Urinary bladder (tissue), 4 donors: ENCODE measurements at places on chromosomes 4 and X. TPM values are rescaled to one million over a fixed set of nuclear protein-coding genes. Genes with fewer than 3 reads are reported as not detected.

SPACA5 gene
- not detected for polyA plus RNA-seq

TMSB15A gene
- 0.85 TPM for polyA plus RNA-seq

UBA6 gene
- polyA plus RNA-seq: 14.1 TPM

DNA sequence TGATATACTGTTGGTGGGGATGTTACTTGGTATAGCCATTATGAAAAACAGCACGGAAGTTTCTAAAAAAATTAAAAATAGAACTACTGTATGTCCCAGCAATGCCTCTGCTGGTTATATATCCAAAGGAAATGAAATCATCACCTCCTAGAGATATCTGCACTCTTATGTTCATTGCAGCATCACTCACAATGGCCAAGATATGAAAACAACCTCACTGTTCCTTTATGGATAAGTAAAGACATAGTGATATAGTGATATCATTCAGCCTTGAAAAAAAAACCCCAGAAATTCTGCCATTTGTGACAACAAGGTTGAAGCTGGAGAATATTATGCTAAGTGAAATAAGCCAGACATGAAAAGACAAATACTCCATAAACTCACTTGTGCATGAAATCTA lies 543.8 kb upstream of the SLIT2 start:
- no peak for DNase-seq

DNA sequence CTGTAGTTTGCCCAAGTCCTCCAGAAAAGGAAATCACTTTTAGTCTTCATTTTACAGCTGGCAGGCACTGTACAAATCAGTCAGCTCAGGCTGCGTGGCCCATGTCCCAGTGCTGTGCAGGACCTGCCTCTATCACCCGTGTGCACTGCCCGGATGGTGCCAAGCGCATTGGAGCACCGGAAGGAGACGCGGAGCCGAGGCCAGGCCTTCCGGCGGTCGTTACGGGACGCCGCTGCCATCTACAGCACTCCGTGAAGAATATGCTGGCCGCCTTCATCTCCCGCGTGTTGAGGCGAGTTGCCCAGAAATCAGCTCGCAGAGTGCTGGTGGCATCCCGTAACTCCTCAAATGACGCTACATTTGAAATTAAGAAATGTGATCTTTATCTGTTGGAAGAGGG lies at the start of gene PDHA2:
Gene PDHA2, plus strand, starts transcription at position 203 of the 400 bp plus-strand sequence. Its CDS starts 58 bp downstream, at position 261.
- DNase-seq: no peak

FAM47A gene
- not detected for polyA plus RNA-seq

MAOA gene
- 95.1 TPM for polyA plus RNA-seq

GRCh38 chrX:94908171-94908570 lies 1234.2 kb downstream of the FAM133A start:
- no peak for DNase-seq
